ENCODE measurements at places on chromosomes 5 and 9. TPM values are rescaled to one million over a fixed set of nuclear protein-coding genes. Genes with fewer than 3 reads are reported as not detected.
A peak's percentile ranks its signal among the peaks of the same experiment; 100 is the strongest.

- no peak for DNase-seq
Observed at GRCh38 chr5:167513381-167513780, 778.1 kb upstream of the WWC1 start.

DNA sequence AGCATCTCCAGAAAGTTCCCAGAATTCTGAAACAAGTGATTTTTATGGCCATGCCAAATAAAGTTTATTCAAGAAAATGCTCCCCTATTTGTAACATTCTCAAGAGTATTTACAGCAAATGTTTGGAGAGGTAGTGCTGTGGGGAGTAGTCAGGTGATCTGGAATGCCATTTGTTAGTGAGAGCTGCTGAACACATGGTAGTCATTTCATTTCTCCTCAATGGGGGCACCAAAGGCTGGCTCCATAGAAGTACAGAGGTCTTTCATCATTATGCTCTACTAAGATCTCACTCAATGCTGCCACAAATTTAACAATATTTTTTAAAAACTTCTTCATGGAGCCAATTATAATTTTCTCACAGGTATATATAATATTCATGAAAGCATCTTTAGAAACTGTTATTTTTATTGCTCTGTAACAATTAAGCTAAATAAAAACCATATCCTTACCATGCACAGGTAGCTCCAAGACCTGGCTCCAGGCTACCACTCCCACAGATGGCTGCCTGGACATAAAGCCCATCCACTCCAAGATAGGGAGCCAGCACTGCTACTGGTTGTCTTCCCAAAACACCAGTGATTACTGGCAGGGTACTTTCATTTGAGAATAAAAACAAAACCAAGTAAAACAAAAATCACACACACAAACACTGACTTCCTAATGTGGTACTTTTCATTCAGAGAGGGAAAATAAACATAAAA, 200.8 kb downstream of the PLK2 start:
- no peak for DNase-seq

DNA sequence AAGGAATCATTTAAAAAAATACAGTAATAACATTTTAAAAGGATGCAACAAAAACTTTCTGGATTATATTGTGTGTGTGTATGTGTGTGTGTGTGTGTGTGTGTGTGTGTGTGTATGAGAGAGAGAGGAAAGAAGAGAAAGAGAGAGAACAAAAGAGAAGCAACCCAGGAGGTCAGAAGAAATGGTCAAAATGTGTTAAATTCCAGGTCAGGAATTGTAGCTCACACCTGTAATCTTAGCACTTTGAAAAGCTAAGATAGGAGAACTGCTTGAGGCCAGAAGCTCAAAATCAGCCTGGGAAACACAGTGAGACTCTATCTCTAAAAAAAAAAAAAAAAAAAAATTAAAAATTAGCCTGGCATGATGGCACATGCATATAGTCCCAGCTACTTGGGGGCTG, 311.8 kb upstream of the CDH12 start:
- no peak for DNase-seq

GRCh38 chr5:58459146-58460001, 512 bp downstream of the PLK2 start:
- DNase-seq, result peak; percentile 54

DNA sequence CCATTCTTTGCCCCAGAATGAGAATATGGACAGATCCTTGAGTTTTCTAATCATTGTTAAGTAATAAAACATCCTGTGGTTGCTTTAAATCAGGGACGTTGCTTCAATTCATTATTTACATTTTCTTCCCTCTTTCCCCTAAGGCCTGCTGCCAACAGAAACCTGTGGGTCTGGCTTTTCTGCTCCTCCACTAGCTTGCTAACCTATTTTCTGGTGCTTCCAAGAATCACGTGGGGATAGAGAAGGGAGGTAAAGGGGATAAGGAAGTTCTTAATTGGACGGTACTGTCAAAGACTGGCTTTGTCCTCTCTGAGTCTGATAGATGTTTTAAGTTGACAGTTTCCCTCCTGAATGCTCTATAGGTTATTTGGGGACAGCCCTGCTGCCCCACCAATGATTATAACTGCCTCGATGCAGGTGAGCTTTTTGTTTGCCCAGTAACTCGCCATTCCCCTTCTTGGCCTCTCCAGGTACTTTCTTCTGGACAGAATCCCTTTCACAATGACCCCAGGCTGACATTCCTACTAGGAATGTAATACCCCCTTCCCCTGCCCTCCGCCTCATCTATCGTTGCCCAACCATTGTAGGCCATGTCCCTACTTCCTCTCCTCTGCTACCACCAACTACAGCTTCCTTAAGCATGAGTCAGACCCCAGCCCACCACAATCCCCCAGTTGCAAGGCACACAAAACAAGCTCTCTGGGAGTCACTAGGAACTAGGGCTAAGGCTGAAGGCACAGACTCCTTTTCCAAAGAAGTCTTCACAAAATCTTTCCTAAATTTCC, 19.9 kb upstream of the CPEB4 start:
- no peak for DNase-seq

GRCh38 chr5:109612278-109612905, 77.3 kb upstream of the MAN2A1 start:
- DNase-seq, result no peak

- peak; percentile 56 for DNase-seq
Observed at GRCh38 chr5:133967698-133968203, 674 bp downstream of the C5orf15 start.

GRCh38 chr9:135561391-135562234, at the start of gene PAEP:
TSS of gene PAEP (plus strand) at chr9:135561756.
- peak; percentile 3 for DNase-seq

Gene OSTF1
- 115 TPM for total RNA-seq

Gene PCDHA5
- total RNA-seq, result 0.17 TPM

DNA sequence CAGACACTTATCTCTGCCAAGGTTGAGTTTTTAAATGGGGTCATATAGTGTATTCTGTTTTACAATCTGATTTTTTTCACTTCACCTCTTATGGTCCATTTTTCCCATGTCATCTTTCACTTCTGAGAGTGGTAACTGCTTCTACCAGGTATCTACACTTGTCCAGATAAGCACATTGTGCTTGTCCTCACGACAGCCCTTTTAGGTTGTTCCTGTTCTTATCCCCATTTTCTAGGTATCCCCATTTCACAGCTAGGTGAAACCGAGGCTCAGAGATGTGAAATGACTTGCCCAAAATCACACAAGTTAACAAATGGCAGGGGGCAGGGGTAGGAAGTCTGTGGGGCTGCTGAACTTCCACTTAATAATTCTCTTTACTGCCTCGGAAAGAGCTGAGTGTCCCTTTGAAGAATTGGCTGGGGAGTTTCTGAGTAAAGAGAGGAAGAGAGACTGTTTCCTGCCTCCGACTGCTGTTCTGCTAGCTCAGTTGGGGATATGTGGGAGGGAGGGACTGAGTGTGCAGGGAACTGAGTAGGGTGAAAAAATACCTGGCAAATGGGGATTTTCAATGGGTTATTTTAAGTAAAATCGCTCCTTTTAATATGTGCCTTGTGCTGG, 255.4 kb downstream of the GRIA1 start:
- DNase-seq, result no peak

DNA sequence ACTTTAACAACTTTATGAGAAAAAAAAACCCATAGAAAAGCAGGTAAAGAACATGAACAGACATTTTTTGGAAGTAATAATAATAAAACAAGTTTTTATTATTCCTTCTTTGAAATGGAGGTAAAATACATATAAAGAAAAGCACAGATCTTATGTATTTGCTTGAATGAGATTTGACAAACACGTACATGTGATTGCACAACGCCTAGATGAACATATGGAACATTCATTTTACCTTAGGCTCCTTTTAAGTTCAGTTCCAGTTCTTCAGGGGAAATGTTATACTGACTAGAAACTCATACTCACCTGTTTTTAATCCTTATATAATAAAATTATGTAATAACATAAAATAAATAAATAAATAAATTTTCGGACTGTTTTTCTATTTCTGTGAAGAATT, 61.8 kb downstream of the GGTA1 start:
- no peak for DNase-seq

- DNase-seq, result peak; percentile 91
Observed at GRCh38 chr5:149852641-149853330, 91.8 kb downstream of the PDE6A start.

Gene ABHD17B
- 76.9 TPM for total RNA-seq

Gene LPAR1
- 0.17 TPM for total RNA-seq

DNA sequence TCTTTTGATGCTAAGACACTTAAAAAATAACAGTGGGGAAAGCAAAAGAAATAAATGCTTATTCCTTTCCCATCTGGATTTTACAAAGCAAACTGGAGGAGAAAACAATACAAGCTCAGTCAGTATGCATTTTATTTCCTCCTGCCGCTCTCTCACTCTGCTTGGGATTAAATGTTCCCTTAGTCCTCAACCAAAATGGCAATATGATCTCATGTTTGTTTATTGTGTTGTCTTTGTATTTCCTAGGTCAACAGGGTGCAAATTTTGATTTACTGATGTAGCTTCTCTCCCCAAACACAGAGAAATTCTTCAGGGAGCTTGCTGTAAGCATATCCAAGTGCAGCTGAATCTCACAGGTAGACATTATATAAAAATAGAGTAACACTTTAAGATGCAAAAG, 92.1 kb upstream of the ERBIN start:
- DNase-seq, result no peak

DNA sequence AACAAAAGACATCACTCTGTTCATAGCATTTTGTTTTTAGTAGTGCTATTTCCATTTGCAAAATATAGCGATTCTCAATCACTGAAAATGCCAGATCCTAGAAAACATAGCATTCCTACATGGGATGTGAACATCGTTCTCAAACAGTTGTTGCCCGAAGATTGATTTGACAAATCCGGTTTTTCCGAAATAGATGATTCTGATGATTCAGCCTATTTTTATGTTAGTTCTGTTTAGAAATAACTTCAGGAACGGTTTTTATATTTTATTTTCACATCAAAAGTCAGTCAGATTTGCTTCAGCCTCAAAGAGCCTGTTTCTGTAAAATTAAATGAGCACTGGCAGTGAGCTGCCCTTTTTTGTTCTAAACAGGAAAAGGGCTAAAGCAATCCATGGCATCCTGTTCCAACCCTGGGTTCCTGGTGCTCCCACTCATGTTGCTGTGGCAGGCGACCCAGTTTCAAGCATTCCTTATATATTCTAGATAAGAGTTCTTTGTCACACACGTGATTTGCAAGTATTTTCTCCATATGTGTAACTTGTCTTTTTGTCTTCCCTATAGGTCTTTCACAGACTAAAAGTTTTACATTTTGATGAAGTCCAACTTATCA, 14.2 kb upstream of the PSIP1 start:
- peak; percentile 63 for DNase-seq

Gene RNF208
- total RNA-seq, result 0.14 TPM

- DNase-seq, result no peak
Observed at GRCh38 chr5:5316334-5316733, 106.1 kb upstream of the ICE1 start.
